HS-27A (cell line): ENCODE measurements at places on chromosomes 11 and 22.

GRCh38 chr11:11356842-11357241 is 3.8 kb upstream of the CSNK2A3 start:
- no peak for DNase-seq

- DNase-seq, result no peak
Measured at GRCh38 chr22:20425566-20426258, 11.9 kb downstream of the SCARF2 start.

GRCh38 chr11:5620651-5621521 is 3.9 kb upstream of the TRIM34 start:
- DNase-seq, result peak; percentile 72

DNA sequence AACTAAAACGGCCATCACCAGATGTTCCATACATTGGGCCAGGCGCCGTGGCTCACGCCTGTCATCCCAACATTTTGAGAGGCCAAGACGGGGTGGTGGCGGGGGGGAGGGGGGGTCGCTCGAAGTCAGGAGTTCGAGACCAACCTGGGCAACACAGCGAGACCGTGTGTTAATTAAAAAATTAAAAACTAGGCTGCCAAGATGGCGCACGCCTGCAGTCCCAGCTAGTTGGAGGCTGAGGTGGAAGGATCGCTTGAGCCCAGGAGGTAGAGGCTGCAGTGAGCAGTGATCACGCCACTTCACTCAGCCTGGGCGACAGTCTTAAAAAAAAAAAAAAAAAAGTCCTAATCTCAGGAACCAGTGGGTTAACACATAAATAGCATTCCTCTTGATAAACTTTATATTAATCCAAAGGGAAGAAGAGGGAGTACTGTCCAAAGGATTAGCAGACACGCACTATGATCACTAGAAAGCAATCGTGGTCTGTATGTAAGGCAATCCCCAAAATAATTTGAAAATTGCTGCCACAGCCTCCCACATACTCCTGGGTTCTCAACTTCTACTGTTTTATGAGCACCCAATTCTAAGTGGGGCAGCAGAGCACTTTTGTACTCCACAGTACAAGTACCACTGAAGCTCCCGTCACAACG is 604 bp downstream of the PUS3 start:
- DNase-seq, result no peak

GRCh38 chr11:32487270-32487669 is 51.9 kb upstream of the WT1 start:
- DNase-seq, result no peak

- DNase-seq, result no peak
Measured at GRCh38 chr11:115930291-115930690, 426.1 kb upstream of the CADM1 start.

- no peak for DNase-seq
Measured at GRCh38 chr11:81104051-81104450, 1629.6 kb downstream of the FAM181B start.

DNA sequence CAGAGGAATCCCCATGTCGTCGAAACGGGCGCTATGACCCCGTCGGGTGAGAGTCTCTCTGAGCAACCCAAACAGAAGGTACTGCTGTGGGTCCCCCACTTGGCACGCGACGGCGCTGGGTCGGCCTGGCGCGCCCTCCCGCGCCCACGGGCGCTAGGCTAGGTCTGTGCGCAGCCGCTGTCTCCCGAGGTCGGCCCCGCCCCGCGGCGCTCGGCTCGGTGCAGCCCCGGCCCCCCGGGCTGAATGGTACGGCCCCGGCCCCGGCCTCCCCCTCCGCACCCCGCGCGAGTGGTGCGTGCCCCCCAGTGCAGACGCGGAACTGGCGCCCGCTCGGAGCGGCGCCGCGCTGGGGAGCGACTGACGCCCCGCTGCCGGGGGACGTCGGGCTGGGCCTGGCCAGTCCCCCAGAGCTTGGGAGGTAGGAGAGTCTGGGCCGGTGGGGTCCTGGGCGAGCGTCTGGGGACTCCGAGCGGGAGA is at the start of gene MADD:
Gene MADD, plus strand, starts transcription at position 305 of the 477 bp plus-strand sequence.
- no peak for DNase-seq

DNA sequence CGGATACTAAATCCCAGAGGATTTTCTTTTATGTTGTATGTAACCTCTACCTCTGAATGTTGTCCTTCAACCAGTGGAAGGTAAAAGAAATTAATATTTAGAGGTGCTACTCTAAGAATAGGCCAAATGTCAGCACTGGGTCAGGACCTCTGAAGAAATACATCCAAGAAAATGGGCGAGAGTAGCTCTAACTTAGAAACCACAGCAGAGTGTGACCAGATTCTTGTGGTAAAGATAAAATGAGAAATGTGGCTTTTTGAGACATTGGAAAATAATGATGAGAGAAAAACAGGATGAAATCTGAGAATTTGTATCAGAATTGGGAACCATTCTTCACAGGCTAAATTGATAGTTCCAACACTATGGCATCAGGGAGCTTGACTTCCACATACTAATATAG is 63.5 kb downstream of the CSTPP1 start:
- no peak for DNase-seq

DNA sequence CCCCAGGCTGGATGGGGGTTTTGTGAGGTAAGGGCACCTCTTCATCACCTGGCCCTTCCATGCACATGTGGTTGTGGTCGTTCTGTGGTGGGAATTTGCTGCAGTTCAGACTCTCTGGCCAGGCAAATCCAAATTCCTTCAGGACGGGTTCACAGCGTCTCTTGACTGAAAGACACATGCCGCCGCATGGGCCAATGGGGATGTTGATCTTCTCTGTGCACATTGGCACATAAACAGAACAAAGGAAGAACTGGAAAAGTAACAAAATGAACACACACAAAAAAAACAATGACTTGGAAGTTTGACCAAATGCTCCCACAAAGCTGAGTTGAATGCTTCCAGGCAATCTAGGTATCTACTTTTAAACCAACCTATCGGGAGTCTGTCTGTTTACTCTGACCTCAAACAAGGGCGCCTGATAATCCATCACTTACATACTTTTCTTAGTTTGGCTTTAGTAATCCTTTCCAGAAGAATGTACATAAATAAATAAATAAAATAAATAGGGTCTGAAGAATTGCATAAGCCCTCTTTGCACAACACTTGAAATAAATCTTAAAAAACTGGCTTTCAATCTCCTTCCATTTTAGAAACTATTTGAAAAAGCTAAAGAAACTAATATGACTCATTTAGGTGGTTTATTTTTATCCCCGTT is 2.8 kb downstream of the FZD4 start:
- no peak for DNase-seq

DNA sequence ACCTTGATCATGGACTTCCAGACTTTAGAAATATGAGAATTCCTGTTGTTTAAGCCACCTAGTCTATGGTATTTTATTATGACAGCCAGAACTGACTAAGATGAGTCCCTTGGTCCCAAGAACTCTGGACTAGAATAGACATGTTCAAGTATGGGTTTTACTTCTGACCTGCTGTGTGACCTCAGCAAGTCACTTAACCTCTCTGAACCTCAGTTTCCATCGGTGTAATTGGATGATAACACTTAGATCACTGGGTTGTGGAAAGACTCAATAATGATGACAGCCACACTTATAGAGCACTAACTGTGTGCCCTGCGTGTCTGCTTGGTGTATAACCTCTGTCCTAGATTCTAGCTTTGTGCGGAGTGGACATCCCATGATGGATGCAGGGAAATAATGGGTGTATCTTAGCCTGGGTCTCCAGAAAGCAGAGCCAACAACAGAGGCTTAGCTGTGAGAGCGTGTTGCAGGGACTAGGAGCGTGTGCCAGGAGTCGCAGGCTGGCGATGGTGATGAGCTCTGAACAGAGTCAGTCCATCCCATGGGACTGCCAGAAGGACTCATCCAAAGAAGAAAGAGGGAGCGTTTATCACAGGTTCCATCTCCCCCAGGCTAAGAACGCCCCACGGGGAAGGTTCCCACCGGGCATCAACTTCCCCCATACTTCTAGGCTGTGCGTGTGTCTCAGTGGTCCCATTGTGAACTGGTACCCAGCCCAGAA is 93.2 kb upstream of the TP53I11 start:
- no peak for DNase-seq

- DNase-seq, result no peak
Measured at GRCh38 chr11:72229925-72230763, 5.6 kb downstream of the INPPL1 start.

DNA sequence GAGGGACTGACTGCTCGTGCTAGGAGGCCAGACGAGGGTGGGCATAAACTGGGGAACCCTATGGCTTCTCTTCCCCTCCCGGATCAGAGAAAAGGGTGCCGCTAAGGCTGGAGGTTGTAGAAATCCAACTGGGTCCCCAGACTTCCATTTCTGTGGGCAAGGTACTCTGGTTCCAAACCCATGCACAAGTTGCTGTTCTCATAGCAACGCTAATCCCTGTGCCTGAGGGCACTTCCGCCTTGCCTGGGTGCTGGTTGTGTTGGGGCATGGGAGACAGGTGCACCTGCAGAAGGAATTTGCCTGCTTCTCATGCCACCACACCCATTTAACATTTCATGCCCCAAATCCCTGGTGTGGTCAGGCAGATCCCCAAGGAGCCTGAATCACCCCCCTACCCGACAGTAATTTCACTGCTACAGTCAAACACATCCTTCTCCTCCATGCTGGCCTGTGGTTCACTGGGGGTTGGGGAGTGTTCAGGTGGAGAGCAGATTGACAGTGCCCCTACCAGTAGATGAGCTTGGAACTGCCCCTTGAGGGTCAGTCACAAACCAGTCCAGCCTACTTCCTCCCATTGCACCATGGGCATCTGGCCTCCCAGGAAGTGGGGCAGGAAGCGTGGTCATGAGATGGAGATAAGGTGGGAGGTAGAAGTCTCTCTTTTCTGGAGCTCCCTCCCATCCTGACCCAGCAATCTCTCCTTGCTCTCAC is 1.2 kb downstream of the C2CD2L start:
- DNase-seq, result no peak

DNA sequence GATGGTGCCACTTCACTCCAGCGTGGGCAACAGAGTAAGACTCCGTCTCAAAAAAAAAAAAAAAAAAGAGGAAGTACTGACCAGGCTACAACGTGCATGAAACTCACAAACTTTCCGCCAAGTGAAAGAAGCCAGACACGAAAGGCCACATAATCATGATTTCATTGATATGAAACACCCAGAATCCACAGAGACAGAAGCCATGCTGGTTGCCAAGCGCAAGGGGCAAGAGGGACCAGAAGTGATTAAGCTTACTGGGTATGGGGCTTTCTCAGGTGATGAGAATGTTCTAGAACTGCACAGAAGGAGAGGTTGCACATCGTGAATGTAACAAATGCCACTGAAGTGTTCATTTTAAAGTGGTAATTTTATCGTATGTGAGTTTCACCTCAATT is 60.9 kb downstream of the CELSR1 start:
- no peak for DNase-seq

DNA sequence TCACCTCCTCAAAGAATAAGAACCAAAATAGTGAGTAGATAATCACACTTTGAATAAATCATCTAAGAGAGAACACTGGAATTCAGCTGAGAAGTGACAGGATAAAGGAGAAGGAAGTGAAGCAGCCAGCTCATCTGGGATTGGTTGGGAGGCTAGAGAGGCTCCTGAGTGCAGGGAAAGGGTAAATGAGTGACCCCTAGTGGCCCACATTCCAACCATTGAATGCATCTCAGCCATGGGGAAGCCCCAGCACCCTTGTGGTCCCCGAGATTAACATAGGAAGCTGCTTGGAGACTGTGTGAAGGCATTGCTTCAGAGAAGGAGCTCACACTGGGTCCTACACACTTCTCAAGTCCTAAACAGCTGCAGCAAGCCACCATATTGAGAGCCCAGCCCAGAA is 82.3 kb downstream of the JRKL start:
- no peak for DNase-seq

DNA sequence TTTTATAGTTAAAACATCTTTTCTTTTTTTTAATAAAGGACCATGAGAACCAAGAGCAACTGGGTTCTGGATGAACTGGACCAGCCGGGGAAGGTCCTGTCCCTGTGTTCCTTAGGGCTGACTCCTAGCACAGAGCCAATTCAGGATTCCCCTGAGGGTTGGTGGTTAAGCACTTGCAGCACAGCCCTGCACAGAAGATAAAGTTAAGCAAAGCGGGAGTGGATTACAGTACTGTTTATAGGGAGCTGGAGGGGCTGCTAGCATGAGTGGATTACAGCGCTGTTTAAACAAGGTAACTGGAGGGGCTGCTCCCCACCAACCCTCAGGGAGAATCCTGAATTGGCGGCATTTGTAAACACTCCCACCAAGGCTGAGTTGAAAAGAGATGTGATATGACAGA is 90.6 kb downstream of the CELSR1 start:
- DNase-seq, result no peak
